Naive thymus-derived CD4-positive, alpha-beta T cell (primary cell): ENCODE measurements at places on chromosomes 2 and 18. TPM values are rescaled to one million over a fixed set of nuclear protein-coding genes. Genes with fewer than 3 reads are reported as not detected.

DNA sequence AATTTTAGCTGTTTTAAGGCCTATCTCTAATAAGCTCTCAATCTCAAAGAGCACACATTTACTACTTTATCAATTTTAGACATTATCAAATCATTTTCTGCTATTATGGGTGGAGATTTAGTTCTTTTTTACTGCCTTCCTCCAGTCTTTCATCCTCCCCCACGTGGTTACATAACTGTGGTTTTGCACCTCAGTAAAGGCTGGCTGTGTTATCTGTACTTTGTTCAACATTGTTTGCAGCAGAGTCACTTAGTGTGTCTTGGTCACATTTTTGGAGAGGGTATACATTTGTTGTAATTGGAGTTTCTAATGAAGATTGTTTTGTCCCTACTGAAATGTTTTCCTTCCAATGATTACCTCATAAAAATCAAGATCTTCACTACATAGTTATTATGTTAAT lies 549.6 kb upstream of the CELF4 start:
- no peak for DNase-seq

- no peak for DNase-seq
Measured at GRCh38 chr2:79223539-79223938, 64.0 kb upstream of the REG3A start.

DNA sequence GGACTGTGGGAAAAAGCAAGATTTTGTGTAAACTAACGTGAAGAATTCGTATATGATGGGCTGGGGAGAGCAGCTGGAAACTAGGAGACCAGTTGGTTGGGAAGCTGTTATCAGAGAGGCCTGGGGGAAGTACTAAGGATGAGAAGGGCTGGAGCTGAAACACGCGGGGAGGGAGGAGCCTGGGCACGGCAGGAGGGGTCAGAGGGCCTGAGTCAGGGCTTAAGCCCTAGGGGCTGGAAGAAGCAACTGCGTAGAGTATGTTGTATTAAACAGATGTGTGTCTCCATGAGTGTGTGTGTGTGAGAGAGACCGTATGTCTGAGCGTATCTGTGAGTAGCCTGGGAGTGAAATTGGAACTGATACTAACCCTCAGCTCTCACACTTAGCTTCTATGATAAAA lies 8.4 kb downstream of the POMC start:
- DNase-seq: no peak

DNA sequence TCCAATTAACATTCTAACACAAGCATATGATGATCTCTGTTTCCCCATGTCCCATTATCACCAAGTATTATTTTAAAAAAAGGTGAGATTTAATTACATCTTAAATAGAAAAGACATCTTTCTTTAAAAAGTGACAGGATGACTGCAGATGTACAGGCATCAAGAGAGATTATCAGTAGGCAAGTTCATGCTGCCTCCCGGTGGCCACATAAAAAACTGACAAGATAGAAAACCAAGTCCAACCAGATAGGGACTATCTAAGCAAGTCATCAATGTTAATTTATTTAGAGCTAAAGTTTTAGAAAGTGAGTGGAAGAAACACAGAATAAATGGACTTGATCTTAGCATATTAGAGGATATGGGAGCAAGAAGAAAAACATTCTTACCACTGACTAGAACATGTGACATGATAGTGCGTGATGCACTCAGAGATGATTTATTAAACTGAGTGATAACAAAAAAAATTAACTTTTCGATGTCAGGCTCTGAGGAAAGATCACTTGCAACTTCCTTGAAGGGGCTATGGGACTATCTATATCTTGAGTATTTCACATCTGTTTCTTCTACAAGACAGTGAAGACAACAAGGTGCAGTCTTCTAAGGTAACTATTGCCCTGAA lies 5.4 kb upstream of the TDRD15 start:
- DNase-seq: no peak

DNA sequence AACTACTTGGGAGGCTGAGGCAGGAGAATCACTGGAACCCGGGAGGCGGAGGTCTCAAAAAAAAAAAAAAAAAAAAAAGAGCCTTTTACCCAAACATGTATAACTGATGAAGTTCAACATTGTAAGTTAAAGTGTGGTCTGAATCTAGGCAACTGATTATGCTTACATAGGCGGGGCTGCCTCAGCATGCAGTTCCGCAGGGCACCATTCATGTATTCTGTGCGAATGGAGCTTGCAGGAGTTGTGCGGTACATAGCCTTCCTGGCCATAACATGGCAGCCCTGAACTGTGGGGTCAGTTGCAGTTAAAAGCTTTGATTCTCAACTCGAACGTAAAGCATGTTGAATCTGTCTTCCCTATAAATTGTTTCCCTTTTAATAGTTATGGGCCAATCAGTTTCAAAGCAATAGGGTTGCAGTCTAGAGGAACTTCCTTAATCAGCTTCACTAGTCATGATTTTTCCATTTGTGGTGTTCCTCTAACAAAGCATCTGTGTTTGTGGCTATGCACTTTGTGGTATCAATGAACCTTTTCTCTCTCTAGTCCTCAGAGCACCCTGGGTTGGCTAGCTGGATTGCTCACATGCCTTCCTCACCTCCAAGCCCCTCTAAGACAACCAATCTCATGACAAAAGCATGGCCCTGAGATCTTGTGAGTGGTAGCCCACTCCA lies 30.6 kb upstream of the CEP68 start:
- DNase-seq: no peak

GRCh38 chr2:32011485-32011960 lies 715 bp upstream of the MEMO1 start:
- no peak for DNase-seq

DNA sequence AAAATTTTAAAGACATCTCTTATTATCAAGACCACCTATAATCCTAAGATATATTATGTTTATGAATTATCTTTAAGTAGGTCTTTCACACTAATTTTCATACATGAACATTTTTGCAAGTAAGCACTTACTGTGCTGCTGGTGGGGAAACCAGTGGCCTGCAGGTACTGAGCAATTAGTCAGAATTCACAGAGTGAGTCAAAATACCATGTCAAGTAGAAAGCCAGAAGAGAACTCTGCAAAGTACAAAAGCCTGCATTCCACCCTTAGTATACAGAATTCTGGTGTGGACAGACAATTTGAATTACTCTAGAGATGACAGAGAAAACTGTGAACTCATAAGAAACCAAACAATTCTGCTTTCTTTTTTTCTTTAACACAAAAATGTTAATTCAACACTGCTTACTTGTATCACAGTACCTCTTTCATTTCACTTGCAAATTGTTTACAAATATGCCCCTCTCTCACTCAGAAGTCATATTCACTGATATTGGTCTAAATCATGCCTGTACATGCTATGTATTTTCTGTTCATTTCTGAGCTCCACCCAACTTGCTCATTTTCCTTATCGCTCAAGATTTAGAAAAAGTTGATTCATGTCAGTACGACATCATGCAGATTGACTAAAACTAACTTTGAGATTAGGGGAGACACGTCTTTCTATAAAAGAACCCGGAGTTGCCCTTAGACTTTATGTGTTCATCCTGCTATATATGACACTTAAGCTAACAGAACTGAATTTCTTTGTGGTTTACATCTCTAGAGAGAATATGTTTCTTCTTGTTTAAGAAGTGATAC lies 182.9 kb downstream of the IKZF2 start:
- DNase-seq: no peak

DNA sequence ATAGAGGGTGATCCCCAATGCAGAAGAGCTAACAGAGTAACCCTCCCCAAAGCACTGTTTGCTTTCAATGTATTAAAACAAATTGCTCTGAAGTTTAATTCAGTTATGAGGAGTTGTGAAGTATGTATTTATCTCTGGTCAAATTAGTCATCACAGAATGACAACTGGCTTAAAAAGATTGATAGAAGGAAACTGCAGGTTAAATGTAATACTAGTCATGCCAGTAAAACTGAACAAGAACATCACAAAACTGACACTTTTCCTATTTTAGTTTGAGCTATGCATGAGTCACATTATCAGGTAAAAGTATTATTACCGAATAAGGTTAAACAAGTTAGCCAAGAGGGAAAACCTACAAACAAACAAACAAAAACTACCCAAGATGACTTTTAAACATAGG lies 99.0 kb upstream of the ACVR1C start:
- DNase-seq: no peak

- DNase-seq: no peak
Measured at GRCh38 chr2:46847185-46847710, 68.4 kb downstream of the MCFD2 start.

DNA sequence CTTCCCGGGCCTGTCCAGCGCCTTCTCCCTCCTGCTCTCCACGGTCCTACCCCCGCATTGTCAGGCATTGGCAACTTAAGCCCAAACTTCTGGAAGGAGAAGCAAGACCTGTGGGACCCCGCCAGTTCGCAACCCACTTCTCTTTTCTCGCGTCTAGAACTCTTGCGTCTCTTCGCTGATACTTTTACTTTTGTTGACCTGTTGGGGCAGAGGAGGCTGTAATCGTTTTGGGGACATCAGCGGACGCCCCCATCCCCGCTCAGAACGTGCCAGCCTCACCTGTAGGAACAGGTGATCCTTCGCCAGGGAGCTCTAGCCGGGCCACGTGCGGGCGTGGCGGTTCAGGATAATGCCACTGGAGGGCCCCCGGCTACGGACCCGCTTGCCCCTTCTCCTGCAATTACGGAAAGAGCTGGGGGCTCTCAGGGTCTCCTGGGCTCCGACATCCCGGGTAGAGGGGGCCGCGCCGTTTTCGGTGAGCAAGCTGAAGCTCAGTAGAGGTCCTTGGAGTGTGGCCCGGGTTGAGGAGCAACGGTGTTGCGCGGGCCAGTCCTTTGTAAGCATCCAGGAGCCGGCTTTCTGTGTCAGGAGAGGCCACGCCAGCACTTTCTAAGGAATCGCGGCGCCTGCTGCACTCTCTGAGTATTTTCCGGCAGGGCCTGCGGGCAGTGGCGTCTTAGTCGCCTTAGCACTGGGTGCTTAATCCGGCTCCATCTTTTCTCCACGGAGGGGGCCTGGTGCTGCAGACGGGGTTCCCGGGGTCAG lies 1.6 kb downstream of the MTCL1 start:
- DNase-seq: no peak

DNA sequence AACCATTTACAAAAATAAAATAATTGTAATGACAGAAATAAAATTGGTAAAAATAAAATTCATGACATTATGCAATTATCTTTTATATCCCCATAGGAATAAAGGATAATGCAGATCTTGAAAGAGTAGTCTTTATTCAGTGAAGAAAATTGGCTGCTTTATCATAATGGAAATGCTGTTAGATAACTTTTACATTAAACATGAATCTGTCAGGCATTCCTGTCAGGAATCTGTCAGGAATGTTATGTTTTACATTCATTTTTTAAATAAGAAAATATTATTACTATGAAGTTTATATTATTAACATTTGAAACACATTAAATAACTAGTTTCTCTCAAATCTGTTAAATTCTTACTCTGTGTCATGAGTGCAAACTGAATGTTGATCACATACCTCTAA lies 1024.7 kb upstream of the TMEFF2 start:
- no peak for DNase-seq

CNDP1 gene
- polyA plus RNA-seq: 0.12 TPM

CRYGC gene
- polyA plus RNA-seq: not detected

NFE2L2 gene
- 98.5 TPM for polyA plus RNA-seq

C2orf80 gene
- not detected for polyA plus RNA-seq
